HuH-7 (cell line): ENCODE measurements at places on chromosomes 4 and X.

- no peak for DNase-seq
Observed at GRCh38 chrX:123960956-123961267, 594 bp upstream of the STAG2 start.

- no peak for DNase-seq
Observed at GRCh38 chr4:125642645-125643044, 327.9 kb downstream of the FAT4 start.

- no peak for DNase-seq
Observed at GRCh38 chr4:106929248-106929647, 106.9 kb downstream of the DKK2 start.

DNA sequence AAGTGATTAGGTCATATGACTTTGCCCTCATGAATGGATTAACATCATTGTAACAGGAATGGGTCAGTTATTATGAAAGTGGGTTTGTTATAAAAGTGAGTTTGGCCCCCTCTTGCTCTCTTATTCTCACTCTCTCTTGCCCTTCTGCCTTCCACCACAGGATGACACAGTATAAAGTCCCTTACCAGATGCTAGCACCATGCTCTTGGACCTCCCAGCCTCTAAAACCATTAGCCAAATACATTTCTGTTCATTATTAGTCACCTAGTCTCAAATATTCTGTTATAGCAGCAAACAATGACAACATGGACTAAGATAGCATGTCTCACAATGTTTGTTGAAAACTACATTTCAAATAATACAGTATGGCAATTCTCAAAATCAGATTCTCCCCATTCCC lies 59.7 kb downstream of the RWDD4 start:
- no peak for DNase-seq
